ENCODE measurements at places on chromosomes 11 and 22.
A peak's percentile ranks its signal among the peaks of the same experiment; 100 is the strongest.

- no peak for DNase-seq
Measured at GRCh38 chr11:16789063-16789420, 50.6 kb downstream of the C11orf58 start.

GRCh38 chr11:23732026-23732425, 764.8 kb upstream of the LUZP2 start:
- no peak for DNase-seq

DNA sequence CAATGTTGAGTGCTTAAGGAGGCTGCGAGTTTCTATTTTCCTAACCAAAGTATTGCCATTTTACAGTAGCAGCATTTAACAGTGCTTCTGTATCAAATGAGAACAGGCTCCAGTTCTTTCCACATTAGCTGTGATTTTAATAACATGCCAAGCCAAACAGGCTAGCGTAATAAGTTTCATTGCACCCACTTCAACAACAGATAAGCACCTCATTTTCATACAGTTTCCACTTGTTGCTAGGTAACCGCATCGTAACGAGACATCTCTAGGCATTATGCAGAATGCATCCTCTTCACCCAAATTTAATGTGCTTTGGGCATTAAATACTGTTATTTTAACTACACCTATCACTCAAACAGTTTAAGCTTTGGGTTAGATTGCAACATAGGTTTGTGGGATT, 79.0 kb downstream of the CADM1 start:
- DNase-seq = no peak

GRCh38 chr11:85619499-85619898, 7.6 kb downstream of the DLG2 start:
- no peak for DNase-seq

DNA sequence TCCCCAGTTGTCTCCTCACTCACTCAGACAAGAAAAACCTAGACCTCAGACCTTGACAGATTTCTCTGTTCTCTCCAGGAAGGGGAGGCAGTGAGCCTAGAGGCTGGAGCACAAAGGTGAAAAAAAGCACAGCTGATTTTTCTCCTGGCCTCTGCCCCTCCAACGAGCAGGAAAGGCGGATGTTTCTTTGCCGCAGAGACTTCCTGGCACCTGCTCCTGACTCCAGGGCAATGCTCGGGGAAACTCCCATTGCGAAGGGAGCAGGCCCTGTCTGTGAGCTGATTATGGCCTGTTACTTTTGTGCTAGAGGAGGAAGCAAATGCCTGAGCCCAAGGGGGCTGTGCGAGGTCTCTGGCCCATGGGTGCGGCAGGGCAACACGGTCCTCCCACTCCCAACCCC, 25.4 kb downstream of the MS4A10 start:
- DNase-seq = peak; percentile 43

All from transverse colon (tissue), 4 donors.